Cerebellum (tissue), 4 donors: ENCODE measurements at places on chromosomes 1 and 21. TPM values are rescaled to one million over a fixed set of nuclear protein-coding genes. Genes with fewer than 3 reads are reported as not detected.

GRCh38 chr1:214584805-214585766 lies 17.9 kb upstream of the CENPF start:
- no peak for DNase-seq

- no peak for DNase-seq
Observed at GRCh38 chr1:41319807-41320711, 41.2 kb upstream of the FOXO6 start.

DNA sequence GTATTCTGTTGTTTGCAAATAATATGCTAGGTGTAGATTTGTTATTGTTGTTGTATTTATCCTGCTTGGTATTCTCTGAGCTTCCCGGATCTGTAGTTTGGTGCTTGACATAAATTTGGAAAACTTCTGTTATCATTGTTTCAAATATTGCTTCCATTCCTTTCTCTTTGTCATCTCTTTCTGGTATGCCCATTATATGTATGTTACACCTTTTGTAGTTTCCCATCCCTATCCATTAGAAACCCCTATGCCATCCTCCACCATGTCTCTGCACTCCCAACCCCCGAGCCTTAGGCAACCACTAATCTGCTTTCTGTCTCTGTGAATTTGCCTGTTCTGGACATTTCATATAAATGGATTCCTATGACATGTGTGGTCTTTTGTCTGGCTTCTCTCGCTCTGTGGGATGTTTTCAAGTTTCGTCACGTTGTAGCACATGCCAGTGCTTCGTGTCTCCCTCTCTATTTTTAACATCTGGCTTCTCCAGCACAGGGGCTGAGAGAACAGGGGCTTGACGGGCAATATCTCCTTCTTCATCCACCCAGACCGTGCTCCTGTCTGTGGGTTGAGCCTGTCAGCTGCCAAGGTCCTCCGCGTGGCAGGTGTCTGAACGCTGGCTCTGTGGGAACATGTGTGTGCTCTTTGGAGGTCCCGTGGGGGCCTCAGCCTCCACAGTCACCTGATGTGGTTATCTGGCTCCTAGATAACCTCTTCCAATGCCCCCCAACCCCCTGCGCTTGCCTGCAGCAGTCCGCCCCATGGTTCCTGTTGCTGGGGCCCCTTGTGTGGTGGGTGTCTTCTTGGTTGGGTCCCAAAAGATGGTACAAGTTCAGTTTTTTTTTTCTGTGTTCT lies 32.8 kb upstream of the MAN1C1 start:
- DNase-seq: no peak

- DNase-seq: no peak
Observed at GRCh38 chr1:202745323-202745888, 35.2 kb upstream of the SYT2 start.

MPL gene
- not detected for total RNA-seq

PTPRU gene
- 13.3 TPM for total RNA-seq
